LNCaP clone FGC (cell line): ENCODE measurements at places on chromosomes 2 and 18.

GRCh38 chr2:9110893-9111569, 95.6 kb upstream of the ASAP2 start:
- no peak for DNase-seq

- no peak for DNase-seq
Observed at GRCh38 chr2:9256570-9257043, 50.0 kb downstream of the ASAP2 start.

DNA sequence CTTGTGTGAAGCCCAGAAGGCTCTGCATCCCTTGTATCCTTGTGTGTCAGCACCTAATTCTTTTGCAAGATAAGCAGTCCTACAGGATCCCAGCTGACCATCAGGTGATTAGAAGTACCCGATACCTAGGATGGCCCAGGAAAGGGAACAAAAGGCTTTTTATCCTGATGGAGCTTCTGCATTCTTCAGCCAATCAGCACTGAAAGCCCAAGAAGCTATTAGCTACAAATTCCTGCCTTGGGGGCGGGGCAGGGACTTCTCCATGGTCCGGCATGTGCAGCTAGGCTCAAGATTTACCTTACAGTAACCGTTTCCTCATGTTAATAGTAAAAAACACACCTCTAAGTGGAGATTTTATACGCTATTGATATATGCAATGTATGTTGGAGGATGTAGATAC, 264.6 kb upstream of the THUMPD2 start:
- DNase-seq: no peak

DNA sequence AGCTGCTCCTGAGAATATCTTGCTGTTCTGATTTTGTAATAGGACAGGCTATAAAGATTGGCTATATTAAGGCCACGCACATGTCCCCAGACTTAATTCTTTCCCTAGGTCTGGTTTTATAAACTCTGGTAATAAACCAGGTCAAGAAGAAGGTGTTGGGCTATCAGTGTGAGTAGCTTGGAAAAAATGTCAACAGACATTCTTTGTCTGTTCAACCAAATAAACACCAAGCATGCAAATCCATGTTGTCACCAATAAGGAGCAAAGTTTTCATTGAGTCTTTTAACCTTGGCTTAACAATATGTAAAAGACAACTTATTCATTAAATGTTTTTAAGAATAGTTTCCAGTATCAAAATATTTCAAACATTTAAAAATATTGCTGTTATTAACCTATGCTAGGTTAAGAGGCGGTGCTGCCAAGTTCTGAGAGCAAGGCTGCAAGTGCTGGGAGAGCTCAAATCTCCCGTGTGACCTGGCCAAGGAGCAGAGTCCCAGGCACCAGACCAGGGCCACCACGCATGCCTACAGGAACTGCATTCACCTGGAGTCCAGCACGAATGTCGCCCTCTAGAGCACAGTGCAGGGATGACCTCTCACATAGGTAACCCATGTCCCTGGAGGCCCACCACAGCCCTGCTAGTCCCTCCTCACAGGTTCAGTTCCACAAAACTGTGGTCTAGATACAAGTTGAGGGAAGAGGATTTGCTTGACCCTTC, 120.5 kb upstream of the POU3F3 start:
- DNase-seq: peak; percentile 13

DNA sequence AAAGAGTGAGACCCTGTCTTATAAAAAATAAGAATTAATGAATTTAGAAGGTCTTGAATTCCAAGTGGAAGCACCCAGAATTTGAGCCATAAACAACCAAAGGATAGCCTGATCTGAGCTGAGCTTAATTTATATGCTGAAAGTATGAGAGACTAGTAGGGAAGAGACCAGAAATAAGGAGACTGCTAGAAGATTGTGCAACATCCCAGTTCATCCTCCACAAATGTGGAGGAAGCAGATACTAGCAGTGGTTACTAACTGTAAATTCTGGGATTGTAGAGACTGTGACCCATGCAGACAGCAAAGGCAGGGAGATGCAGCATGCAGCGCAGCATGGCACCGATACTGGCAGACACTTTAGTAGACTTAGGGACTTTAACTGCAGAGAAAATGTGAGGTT, 1.5 kb upstream of the SULT1C2 start:
- no peak for DNase-seq

DNA sequence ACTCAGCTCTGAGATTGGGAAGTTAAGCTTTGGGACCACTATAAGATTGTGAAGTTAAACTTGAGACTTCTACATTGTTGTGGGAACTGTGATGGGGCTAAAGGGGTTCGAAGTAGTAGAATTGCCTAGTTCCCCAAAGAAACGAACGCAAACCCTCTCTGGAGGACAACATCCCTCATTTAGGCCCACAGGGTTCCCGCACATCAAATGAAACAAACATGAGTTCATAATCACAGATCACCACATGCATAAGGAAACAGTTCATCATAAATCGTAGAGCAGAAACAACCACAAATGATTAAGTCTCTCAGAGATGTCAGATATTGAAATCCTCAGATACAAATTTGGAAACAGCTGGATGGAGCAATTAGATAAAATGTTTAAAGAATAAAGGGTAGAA, 55.9 kb upstream of the HPCAL1 start:
- DNase-seq: no peak

DNA sequence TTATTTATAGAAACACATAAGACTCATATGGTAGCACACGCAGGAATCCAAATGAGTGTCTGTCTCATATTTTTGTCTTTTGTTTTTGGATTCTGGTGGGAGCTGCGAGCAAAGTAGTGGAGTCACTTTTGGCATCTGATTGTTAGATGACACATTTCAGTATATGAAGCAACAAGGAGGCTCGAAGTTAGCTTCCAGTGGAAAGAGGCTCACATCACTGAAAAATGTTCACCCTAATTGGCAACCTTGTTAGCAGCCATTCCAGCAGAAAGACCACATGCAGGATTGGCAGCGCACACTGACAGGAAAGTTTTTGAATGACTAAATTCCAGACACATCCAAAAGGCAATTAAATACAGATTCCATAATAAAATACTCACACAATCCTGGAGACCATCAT, 87.4 kb downstream of the MYT1L start:
- DNase-seq: no peak

DNA sequence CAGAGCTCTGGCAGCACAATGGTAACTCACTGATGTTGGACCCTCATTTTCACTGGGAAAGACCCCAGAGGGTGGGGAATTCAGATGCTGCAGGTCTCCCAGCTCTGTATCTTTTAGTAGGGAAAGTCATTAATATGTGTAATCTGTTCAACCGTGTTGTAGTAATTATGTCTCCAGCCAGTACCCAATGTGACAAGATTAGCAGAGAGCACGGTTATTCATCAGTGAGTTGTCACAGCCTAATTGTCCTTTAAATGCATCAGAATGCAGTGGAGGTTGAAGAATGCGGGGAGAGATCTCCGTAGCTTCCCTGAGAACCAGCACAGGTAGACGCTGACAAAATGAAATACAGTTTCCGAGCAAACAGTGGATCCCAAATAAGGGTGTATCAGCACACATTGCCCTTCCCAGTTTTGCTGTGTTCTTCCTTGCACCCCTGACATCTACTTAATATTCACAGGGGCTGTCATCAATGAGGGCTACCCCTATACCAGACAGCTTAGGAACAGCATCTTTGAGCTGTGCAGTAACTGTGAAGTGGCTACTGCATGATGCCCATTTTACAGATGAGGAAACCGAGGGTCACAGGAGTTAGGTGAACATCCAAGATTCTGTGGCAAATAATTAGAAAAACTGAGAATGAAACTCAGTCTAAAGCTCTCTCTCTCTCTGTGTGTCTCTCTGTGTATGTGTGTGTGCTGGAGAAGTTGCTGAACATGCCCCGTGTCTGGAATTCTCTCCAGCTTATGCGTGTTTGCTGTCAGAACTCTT, 430.4 kb upstream of the HS6ST1 start:
- no peak for DNase-seq

DNA sequence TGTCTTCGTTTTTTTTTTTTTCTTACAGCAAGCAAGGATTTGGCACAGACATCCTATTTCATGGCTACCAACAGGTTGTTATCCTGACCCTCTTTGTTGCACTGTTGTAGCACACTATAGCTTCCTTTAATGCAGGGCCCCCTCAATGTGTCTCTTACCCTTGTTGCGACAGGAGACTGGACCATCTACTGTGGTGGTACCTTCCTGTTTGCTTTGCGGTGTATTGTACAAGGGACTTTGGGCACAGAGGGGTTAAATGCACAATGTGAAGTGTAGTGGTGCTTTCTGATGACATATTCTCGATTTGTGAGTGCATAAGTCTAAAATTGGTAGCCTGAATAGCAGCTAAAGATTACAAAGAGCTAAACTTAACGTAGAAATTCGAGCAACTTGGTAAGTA, 27.5 kb downstream of the CCNT2 start:
- no peak for DNase-seq

- DNase-seq: no peak
Observed at GRCh38 chr2:181741756-181742155, 61.4 kb upstream of the NEUROD1 start.

- DNase-seq: no peak
Observed at GRCh38 chr2:226475650-226476049, 324.0 kb downstream of the IRS1 start.

DNA sequence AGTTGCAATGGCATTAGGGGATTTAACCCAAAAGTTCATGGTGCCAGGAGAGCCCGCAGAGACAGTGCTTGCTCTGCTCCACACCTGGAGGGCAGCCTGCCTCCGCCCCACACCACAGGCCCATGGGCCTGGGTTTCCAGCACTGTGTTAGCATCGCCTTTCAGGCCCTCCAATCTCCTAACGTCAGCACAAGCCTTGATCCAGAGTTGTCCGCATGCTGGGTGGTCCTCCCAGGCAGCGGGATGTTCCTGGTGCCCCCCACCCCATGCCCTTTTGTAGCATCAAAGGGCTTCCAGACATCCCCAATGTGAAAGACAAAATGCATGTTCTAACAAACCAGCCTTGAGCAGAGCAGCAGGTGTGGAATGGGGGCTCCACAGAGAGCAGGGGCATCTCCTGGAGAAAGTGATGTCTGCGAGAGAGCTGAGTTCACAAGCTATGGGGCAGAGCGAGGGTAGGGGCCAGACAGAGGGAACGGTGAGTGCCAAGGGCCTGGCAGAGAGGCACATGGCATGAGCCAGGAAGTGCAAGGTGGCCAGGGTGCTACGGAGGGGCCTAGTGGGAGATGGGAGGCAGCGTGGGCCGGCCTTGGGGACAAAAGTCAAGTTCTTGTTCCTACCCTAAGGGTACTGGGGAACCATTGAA, 119.2 kb downstream of the CYP26B1 start:
- DNase-seq: no peak

- DNase-seq: no peak
Observed at GRCh38 chr2:151200844-151201243, 60.8 kb downstream of the RBM43 start.

- no peak for DNase-seq
Observed at GRCh38 chr18:59270689-59271257, 2.5 kb downstream of the RAX start.

DNA sequence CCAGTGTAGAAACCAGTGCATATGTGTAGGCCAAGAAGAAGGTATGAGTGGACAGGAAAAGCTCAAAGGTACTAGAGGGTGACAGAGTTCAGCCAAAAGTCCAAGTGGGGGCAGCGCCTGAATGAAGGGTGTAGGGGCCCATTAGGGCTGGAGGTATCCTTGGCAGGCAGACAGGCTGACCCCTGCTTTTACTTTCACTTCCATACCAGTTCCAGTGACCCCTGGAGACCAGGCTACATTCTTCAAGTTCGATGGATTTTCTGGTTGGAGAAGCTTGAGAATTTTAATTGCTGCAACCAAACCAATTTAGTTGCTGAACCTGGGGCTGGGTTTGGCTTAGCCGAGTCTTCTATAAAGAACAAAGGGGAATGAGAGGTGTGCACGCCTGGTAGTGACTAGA, 42.3 kb upstream of the MRPL33 start:
- DNase-seq: no peak
